Type B pancreatic cell (in vitro differentiated cells): ENCODE measurements at places on chromosomes 5 and 9. TPM values are rescaled to one million over a fixed set of nuclear protein-coding genes. Genes with fewer than 3 reads are reported as not detected.

GRCh38 chr5:68444833-68445232 lies 229.3 kb downstream of the PIK3R1 start:
- no peak for DNase-seq

- DNase-seq = no peak
Observed at GRCh38 chr9:128097543-128098296, 29.7 kb downstream of the SLC25A25 start.

DNA sequence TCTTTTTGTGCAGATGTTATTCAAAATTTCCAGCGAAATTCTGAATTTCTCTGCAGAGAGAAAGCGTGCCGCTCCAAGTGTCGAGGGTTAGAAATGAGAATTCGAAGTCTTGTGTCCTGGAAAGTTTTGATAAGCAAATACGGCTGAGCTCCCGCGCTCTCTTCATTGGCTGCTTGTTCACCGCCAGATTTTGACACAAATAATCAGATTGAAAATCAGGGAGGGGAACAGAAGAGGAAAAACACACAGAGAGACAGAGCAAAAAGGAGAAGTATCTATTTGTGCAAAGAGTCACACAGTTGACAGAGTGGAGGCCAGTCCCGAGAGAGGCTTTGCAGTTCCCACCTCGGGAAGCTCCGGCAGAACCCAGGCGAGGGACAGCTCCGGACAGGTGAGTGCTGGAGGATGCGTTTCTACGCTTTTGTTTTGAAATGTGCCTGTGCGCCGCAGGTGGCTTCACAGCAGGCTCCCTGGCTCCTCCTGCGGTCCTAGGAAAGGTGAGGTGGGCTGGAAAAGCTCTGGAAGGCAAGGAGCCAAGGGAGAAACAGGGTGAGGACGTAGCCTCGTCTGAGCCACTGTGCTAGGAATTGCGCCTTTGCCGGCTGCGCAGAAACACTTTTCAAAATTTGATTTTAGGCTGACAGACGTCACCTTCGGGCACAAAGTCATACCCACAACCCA lies at the start of gene GFI1B:
GFI1B (plus strand) TSS at position 244 of the 681 bp plus-strand sequence. CDS start 7,985 bp downstream, outside the sequence.
- no peak for DNase-seq

- no peak for DNase-seq
Observed at GRCh38 chr5:24773261-24773660, 128.5 kb upstream of the CDH10 start.

DNA sequence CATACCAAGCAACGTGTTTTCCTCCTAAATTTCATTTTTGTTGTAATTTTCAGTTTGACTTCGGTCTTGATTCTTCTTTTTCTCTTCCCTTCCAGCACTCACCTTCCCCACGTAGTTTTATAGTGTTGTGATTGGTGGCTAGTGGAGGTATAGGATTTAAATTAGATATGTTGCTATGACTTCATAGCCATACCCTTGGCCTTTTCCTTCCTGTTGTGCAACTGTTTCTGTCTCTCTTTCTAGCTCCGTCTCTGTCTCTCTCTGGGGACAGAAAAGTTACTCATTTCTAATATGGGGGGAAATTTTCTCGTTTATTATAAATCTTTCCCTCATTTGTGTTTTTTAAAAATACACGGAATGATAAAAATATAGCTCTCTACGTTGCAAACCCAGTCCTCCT lies 20.6 kb upstream of the C5orf24 start:
- DNase-seq = no peak

DNA sequence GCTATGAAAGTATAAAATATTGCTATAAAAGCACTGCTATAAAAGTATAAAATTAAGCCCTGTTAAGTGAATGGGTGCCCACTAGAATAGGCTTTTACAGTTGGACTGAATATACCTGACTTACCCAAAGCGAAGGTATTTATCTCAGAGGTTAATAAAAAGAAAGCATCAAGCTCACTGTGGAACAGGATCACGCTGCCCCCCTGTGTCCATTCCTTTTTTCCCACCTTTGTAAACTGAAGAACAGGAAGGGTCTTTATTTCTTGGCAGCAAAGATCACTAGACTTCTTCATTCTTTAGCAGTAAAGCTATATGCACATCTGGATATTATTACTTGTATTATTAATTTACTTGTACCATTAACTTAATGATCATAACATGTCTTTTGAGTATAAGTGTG lies 22.1 kb upstream of the PLPP6 start:
- no peak for DNase-seq

DNA sequence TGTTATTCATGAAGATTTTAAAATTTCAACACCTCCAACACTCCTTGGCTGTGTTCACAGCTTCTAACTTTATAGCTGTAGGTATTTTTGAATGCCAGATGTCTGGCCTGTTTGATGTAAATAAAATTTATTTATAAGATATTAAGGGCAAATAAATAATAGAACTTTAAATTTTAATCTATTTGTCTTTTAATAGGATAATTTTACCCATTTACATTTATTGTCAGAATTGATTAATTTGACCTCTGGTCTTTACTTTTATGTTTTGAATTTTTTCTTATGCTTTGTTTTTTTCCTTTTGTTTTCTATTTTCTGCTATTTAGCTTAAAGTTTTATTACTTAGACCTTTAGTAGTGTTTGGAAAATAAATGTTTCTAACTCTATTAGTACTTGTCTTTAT lies 94.6 kb downstream of the UGCG start:
- DNase-seq = no peak

- DNase-seq = no peak
Observed at GRCh38 chr9:136539427-136540421, 6.1 kb downstream of the NOTCH1 start.

GRCh38 chr9:31715250-31715649 lies 669.2 kb upstream of the ACO1 start:
- no peak for DNase-seq

DNA sequence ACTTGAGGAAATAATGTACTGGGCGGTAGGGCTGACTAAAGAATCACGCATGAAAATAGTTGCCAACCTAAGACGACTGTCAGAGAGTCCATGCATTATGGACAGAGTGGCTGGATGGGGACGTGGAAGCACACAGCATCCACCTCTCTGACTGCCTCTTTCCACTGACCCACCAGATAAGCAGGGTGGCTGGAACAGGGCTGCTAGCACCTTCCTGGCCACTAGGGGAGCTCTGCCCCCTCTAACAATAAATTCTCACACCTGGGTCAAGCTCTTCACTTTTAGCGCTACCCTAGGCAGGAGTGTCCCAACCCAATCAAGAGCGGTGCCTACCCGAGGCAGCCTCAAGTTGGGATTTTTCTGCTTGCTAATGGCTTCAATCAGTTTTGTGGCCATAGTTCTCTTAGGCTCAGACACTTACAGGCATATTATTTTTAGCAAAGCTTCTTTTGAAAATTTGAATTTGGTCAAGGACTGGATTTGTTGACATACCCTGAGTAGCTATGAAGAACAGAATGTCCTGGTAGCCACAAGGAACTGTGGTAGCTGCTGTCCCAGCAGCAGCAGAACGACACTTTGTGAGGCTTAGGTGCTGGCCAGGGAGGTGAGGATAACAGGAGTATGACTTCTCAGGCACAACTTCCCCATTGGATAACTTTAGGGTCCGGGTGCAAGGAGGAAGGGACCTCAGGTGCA lies 6.9 kb upstream of the TPM2 start:
- no peak for DNase-seq

DNA sequence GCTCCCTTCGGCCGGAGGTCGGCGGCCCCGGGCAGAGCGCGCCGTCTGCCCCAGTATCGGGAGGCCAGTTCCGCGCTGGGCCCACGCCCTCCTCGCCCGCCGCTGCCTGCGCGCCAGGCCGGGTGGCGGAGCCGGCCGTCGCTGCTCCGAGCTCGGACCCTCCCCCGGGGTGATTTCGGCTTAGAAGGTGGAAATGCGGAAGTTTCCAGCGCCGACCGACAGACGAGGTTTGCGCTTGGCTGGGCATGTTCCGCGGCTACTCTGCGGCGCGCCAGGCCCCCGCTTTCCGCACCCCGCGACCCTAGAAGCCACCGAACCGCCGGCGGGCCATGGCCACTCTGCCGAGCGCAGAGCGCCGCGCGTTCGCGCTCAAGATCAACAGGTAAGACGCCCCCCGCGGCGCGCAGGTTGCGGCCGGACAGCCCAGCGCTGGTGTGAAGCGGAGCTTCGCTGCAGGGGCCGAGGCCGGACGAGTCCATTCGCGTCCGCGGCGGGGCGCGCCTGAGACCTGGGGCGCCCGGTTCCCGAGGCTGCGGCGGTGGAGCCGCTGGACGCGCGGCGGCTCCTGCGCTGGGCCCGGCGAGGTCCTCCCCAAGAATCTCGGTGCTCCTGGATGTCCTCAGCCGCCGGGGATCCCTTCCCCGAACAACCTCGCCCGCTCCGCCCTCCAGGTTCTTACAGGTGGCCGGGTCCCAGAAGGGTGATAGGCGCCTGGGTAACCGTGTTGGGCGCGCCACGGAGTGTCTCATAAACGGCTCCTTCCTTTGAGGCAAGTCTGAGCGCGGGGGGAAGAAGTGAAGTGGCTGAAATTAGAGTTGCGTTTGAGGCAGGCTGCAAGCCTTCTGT lies at the start of gene DOCK8:
DOCK8 (plus strand) TSS at position 218 of the 846 bp plus-strand sequence; CDS start at position 330, 112 bp downstream.
- DNase-seq = peak; percentile 80

DNA sequence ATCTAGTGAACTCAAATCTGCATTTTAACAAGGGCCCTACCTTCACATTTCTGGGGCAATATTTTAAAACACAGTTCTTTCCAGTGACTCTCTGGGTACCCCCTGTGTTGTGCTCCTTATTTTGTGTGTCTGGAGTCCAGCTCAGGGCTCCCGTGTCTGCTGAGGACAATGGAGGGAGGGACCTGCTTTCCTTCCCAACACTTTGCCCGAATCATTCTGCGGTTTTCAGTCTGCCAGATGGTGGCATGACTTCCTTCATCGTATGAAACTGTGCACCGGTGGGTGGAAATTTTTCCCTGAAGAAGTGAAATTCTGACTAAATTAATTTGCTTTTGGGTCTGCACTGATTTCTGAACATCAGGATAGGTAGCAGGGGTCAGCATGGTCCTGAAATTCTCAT lies 153.6 kb upstream of the CD180 start:
- no peak for DNase-seq

DNA sequence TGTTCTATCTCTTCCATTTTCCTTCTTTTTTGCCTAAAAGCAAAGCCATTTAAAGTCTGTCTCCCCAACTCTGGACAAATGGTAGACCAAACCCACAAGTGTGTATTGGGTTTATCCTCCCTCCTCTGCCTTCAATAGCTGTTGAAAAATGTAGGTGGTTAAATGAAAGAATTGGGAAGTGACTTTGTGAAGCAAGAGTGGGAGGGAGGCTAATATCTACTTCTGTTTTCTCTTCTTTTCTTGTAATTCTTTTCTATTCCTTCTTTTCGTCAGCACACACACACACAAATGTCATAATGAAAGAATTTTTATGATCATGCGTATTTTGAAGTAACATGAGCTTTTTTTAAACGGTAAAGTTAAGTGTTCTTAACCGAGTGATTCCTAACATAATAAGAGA lies 3.8 kb downstream of the CCDC152 start:
- no peak for DNase-seq

- DNase-seq = no peak
Observed at GRCh38 chr9:110842986-110843385, 174.4 kb downstream of the MUSK start.

DNA sequence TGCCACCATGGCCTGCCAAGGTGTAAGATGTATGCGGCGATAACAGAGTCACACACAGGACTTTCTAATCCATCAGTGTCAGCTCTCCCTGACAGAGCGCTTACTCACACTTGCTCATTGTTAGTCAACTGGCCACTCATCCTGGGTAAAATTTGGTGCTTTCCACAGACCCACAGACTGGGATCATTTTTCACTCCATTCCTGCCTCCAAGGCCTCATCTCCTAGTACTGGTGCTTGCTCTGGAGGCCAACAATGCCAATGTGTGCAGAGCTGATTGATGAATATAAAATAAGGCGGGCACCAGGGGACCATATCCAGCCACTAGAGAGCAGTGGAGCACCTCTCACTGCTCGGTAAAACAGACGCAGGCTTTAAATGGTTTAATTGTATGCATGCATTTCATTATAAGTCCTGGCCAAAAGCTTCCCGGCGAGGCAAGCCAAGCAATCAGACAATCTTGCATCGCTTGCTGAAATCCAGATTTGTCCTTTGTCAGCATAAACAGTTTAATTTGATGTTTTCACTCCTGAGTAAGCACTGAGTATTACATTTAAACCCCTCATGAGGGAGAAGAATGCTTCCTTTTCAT lies 22.3 kb downstream of the PSMB7 start:
- no peak for DNase-seq

Gene QRFP
- total RNA-seq = not detected in 2 replicates

Gene TSSK1B
- total RNA-seq = 0.12 and 0.24 TPM in 2 replicates

Gene TGFBI
- total RNA-seq = 71.4 and 302 TPM in 2 replicates

Gene FCN1
- total RNA-seq = not detected in 2 replicates

Gene CCIN
- total RNA-seq = not detected in 2 replicates

Gene TMEM203
- 42.3 and 46.3 TPM in 2 replicates for total RNA-seq

Gene ELOVL7
- 10.3 and 24.3 TPM in 2 replicates for total RNA-seq
